ENCODE measurements at places on chromosomes 7 and 10.

DNA sequence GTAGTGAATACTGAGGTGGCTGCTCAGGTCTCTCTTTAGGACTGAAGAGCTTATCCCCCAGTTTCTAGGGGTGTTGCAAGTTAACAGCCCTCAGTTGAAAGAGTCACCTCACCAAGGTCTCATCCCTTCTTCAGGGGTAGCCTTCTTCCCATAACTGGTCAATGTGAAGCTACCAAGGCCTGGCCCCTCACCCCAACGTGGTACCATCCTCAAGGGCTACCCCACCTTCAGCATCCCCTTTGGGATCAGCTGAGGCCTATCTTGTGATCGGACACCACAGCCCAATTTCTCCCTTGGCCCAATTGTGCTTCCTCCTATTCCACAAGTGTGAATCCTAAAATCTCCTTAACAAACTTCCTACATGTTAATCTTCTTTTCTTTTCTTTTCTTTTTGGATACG, 289.5 kb upstream of the MKLN1 start:
- DNase-seq, result no peak

DNA sequence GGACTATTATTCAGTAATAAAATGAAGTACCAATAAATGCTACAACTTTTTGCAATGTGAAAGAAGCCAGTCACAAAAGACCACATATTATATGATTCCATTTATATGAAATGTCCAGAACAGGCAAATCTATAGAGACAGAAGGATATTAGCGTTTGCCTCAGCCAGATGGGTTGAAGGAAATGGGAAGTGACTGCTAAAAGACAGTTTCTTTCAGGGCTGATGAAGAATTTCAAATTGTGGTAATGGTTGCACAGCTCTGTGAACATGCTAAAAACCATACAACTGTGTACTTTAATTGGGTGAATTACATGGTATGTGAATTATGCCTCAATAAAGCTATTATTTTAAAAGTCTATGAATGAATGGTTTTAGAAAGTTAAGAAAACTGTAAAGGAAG, 23.9 kb upstream of the REEP3 start:
- DNase-seq, result no peak

- DNase-seq, result no peak
Observed at GRCh38 chr10:17662193-17663138, 18.5 kb downstream of the STAM start.

DNA sequence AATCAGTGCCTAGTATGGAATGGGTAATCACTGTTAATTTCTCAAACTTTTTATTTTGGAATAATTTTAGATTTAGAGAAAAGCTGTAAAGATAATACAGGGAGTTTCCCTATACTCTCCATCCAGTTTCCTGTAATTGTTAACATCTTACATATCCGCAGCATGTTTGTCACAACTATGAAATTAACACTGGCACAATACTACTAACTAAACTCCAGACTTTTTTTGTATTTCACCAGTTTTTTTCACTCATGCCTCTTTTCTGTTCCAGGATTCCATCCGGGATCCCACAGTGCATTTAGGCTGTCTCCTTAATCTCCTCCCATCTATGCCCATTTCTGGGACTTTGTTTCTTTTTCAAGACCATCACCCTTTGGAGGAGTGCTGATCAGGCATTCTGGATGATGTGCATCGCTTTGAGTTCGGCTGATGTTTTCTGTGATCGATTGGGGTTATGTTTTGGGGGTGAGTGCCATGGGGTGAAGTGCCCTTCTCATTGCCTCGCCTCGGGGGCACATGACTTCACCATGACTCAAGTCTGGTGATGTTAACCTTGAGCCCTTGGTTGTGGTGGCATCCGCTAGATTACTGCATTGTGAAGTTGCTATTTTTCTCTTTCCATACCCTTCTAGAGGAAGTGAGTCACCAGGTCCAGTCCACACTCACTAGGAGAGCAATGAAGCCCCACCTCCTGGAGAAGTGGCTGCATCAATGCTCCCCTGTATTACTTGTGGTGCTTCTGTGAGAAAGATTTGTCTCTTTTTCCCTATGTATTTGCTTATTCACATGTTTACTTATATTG, 43.9 kb upstream of the GRB10 start:
- DNase-seq, result no peak

DNA sequence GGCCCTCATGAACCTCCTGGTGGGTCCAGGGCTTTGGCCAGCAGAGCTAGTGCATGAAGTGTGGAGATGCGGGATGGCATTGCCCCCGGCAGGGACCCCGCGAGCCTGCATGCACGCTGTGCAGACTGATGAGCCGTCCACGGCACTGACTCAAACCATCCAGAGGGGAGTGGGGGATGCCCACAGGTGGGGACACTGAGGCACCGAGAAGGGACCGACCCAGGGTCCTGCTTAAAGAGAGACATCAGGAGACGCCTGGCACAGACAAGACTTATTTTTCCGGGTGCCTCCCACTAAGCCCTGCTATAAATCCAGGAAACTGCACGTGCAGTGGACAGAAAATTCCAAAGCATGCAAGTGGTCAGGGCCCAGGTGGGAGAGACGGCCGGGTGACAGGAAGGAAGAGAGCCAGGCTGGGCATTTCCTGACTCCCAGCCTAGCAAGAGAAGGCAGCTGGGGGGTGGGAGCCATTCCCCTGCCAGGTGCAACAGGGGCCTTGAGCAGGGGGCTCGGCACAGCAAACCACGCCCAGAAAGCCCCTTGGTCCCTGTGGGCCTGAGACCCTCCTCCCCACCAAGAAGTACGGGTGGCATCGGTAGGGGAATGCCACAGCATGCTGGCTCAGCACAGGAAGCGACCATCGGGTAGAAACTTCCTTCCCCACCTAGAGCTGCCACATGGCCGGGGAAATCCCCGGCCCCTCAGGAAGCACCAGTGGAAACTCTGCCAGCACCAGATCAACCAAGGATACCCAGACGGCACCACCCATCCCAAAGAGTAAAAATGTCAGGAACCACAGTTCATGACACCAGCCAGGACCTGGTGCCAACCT, 91.5 kb downstream of the FOXL3 start:
- DNase-seq, result peak; percentile 46

- no peak for DNase-seq
Observed at GRCh38 chr7:77837966-77838365, 39.4 kb downstream of the PHTF2 start.

GRCh38 chr10:110279407-110279986, 25.2 kb downstream of the SMNDC1 start:
- DNase-seq, result peak; percentile 3

DNA sequence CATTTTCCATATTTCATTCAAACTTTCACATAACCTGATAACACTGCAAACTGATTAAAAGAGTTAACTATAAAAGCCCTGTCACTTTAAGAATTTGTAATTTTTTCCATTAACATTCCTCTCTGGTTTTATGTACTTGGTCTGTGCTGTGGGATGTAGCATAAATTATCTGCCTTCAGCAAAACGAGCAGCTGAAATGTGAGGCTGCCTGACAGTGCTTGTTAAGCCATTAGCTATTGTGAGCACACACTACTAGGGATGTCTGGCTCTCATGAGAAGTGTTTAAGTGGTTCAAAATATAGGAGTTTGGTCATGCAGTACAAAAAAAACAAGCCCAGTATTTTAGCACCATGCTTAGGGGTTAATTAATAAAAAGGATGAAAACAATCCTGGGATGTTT, 63.0 kb downstream of the HOXA1 start:
- DNase-seq, result no peak

GRCh38 chr7:108380517-108380916, 75.7 kb downstream of the NRCAM start:
- DNase-seq, result no peak

DNA sequence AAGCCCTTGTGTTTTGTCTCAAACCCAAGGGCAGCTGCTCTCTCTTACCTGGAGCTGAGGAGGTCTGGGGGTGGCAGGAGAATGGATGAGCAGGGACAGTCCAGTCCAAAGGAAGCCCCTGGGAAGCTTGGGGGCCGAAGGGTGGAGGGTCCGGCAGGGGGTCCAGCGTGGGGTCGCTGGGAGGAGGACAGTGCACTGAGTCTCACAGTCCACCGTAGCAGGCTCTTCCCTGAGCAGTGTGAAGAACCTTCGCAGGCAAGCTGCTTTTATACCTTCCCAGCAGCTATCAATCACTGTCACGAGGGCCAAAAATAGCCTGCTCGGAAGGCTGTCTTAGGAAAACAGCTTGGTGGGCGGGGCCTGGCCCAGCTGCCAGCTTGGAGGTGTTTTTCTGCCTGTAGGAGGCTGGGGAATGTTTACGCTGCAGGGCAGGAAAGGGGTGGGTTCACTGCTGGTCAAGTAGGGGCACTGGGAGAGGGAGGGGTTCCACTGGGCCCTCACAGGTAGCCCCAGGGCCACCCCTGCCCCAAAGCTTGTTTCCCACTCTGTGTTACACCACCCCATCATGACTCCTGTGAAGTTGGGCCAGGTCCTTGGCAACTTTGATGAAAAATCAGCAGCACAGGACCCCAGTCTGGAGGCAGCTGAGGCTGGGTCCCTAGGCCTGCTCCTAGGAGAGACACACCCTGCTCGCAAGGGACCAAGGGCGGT, at the start of gene DEPP1:
Gene DEPP1 (minus strand): TSS at position 240 of the 711 bp plus-strand sequence. CDS start 779 bp downstream, outside the sequence.
- no peak for DNase-seq

DNA sequence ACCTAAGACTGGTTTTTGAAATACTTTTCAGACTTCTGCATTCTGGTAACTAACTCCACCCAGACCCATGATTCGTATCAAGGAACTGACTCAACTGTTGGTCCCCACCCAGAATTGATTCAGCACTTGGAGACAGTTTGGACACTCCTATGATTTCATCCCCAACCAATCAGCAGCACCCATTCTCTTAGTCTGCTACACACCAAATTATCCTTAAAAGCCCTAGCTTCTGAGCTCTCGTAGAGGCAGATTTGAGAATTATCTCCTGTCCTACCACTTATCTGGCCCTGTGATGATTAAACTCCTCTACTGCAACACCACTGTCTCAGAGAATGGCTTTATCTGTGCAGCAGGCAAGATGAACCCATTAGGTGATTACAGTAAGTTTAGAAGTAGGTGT, 7.7 kb upstream of the GSTO1 start:
- DNase-seq, result no peak

GRCh38 chr7:24734306-24734705, 23.0 kb downstream of the GSDME start:
- DNase-seq, result no peak

DNA sequence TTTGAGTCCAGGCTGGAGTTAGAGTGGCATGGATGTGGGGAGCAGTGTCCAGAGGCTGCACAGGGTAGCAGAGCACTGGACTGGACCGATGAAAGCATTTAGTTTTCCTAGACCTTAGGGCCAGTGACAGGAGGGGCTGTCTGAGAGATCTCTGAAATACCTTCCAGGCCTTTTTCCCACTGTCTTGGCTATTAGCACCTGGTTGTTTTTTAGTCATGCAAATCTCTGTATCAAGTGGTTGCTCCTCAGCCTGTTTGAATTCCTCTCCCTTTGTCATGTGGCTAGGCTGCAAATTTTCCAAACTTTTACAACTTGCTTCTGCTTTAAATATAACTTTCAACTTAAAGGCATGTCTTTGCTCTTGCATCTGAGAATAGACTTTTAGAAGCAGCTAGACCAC, 504.3 kb upstream of the VSTM2A start:
- DNase-seq, result no peak

DNA sequence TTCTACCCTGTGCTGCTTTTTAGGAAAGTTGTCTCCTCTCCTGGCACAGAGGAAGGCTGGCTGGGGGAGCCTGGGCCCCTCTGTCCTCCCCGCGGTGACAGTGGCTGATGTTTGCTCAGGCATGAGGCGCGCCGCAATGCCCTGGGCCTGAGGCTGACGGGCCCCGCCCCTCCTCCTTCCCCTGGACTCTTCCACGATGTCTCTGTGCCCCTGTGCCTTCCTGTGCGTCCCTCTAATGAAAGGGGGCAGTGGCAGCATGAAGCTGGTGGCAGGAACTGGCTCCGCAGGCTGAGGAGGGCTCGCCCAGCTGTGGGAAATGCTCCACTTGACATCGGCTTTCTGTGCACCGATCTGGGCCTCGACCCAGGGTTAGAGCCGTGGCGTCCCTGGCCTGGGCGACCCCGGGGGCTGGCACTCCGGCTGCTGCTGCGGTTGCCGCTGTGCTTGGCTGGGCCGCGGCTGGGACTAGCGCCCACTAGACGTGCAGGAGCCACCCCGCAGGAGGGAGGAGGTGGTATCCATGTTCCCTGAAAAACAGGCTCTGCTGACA, 67.9 kb downstream of the ZNF680 start:
- no peak for DNase-seq
